ENCODE measurements at places on chromosomes 4 and X.
A peak's percentile ranks its signal among the peaks of the same experiment; 100 is the strongest.

GRCh38 chr4:67198727-67199126 lies 346.6 kb downstream of the CENPC start:
- peak; percentile 26 for DNase-seq

- DNase-seq: no peak
Measured at GRCh38 chr4:38106886-38107514, 146.8 kb downstream of the PTTG2 start.

GRCh38 chrX:132692066-132692465 lies 203.2 kb upstream of the MBNL3 start:
- DNase-seq: no peak

DNA sequence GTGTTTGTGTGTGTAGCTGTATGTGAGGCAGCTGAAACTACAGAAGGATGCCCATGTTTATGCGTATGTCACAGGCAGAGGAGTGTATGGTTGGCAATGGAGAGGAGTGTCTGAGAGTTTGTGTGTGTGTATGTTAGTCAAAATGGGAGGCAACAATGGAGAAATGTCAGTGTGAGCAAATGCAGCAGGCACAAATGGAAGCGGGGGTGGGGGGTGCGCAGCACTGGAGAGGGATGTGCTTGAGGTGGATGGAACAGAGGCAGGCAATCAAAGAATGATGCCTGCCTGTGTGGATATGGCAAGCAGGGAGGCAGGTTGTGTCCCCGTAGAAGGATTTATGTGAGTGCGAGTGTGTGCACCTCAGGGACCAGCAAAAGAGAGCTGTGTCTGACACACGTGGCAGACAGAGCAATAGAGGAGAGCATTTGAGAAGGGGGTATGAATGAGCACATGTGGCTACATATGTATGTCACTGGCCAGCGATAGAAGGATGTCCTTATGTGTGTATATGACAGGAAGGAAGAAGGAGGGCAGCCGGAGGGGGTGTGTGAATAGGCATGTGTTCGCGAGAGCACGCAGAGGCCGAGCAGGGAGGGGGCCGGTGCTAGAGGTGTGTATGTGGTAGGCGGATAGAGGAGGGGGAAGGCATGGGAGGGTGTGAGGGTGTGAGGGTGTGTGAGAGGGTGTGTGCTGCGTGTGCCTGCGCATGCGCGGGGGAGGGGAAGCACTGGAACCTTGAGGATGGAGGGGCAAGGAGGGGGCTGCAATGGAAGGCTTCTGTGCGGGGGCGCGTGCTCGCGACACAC lies 1.1 kb downstream of the PJA1 start:
- DNase-seq: no peak

GRCh38 chr4:106594291-106594952 lies 225.8 kb upstream of the GIMD1 start:
- no peak for DNase-seq

DNA sequence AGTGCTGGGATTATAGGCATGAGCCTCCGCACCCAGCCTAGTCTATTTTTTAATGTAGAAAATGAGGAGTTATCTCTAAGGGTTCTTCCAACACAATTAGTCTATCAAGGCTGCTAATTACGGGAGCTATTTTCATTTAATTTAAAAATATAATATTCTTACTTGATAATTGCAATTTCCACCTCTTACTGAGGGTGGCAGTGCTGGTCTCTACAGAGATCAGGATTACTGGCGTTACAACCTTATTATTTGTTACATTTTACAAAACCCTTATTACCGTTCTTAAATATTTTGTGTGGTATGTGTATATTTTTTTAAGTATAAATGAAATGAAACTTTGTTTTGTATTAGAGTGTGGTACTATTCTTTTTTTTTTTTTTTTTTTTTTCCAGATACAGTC lies 17.6 kb upstream of the GK start:
- DNase-seq: no peak

GRCh38 chrX:110692866-110693265 lies 102.8 kb downstream of the CHRDL1 start:
- no peak for DNase-seq

- DNase-seq: peak; percentile 91
Measured at GRCh38 chr4:68466185-68466584, 18.9 kb downstream of the TMPRSS11E start.

GRCh38 chr4:26529479-26529878 lies 39.2 kb upstream of the CCKAR start:
- DNase-seq: no peak

DNA sequence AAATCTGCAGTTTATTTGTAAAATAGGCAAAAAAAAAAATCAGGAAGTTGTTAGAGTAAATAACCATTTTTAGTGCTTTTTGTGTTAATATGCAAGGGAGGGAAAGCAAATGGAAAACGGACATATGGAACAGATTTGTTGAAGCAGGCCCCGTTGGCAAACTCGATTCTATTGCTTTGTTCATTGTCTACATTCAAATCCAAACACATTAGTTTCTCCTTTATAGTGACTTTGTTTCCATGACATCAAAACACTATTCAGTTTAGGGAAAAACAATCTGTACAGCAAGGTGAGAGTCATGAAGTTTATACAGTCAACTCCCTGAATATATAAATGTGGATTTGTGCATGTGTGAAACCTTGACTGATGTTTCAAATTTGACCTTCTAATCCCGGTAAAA lies 142.2 kb downstream of the FAM47A start:
- no peak for DNase-seq

GRCh38 chrX:78333521-78333920 lies 6.1 kb upstream of the CYSLTR1 start:
- DNase-seq: no peak

GRCh38 chr4:110610940-110611831 lies 11.7 kb downstream of the PITX2 start:
- DNase-seq: no peak

- DNase-seq: no peak
Measured at GRCh38 chr4:110163327-110164069, 34.9 kb downstream of the ELOVL6 start.

GRCh38 chrX:40109288-40110008 lies 11.7 kb upstream of the BCOR start:
- DNase-seq: no peak

- DNase-seq: no peak
Measured at GRCh38 chr4:156388826-156389225, 435.2 kb upstream of the CTSO start.

Data from epithelial cell of prostate (primary cell).